ENCODE measurements at places on chromosomes 5 and 9.
A peak's percentile ranks its signal among the peaks of the same experiment; 100 is the strongest.

DNA sequence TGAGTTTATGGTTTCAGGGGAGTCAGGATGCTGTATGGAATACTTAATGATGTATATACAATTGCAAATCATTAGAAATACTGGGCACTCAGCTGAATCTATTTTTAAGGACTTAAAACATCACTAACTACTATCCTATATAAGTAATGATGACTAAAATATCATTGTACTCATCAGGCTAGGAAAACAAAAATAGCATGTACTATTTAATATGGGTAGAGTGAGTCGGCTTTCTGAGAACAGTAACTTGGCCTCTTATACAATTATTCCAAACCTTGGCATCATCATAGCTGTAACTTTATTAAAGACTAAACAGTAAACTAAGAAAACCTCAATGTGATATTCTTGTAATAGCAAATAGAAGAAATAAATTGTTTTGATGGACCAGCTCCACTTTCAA is 94.5 kb downstream of the PJA2 start:
- no peak for DNase-seq

GRCh38 chr9:95752129-95752731 is 123.3 kb upstream of the ERCC6L2 start:
- no peak for DNase-seq

DNA sequence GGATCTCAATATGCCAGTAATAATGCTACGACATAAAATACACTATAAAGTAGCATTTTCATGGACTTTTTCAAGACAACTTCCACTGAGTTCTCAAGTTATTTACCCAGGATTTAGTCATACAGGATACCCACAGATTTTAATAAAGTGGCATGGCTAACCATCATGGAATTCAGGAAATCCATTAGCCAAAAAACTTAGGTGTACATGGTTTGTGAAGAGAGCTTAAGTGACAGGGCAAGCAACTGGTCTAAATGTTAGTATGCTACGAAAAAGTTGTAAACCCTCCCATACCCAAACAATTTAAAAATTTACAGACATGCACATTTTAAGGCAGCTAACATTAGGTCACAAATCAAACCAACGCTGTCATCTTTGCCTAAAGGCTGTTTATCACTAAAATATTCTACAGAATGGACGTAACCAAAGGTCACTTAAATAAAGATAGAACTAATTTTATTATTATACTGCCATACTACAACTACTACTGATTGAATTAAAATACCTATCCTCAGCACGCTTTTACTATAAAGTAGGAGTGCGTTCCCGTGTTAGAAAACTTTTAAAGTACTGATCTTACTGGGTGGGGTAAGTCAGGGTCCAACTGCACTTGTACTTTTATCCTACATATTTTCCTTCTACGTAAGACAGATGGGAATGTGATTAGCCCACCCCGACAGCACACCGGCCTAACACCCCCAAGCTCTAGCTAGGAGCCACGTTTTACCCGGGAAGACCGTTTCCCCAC is 1.1 kb downstream of the UBTD2 start:
- no peak for DNase-seq

DNA sequence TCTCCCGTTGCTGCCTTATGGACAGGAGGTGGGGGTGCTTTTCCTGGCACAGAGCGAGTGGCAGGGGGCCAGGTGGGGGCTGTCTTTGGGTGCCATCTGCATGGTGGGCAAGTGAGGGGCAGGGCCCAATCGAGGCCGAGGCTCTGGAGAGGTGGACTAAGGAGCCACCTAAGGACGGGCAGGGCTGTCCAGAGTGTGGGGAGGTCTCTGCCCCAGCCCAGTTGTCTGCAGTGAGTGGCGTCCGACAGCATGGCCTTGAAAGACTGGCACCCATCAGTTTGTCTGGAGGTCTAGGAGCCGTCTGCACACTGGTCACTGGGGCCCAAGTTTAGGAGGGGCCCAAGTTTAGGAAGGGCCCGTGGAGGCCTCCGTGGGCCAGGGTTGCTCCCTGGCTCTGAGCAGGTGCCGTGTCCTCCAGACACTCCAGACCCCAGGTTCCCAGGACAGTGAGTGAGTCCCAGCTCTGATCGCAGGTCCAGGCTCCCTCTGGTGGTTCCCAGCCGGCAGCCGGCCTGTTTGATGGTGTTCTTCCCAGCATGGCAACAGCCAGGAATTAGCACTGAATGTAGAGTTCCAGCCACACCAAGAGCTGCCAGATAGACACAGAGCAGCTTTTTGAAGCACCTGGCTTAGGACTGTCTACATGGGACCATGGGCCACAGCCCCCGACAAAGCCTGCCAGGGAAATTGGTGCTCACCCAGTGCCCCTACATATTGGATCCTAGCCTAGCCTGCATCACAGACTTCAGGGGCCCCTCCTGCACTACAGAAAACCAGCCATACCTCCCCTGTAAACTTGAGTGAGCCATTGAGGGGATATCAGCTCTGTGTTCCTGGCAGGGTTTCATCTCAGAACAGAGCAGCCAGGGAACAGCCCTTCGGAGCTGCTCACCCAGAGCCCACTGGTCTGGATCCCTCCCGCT is 120.9 kb downstream of the WNK2 start:
- peak; percentile 13 for DNase-seq

- DNase-seq: no peak
Observed at GRCh38 chr5:60633341-60633740, 66.6 kb downstream of the DEPDC1B start.

DNA sequence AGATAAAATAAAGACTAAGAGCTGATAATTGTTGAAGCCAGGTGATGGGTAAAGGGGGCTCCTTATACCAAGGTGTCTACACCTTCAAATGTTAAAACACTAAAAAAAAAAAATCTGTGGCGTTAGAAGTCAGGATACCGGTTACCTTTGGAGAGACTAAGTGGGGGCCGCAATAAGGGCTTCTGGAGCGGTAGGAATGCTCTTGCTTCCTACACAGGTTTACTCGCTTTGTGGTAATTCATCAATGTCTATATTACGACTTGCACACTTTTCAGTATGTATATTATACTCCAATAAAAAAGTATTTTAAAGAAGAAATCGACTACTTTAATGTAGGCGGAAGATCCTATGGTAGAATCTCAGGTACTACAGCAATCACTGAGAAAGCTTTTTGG is 12.5 kb downstream of the MRPS27 start:
- no peak for DNase-seq

GRCh38 chr9:16348531-16348930 is 521.9 kb downstream of the BNC2 start:
- no peak for DNase-seq

- DNase-seq: no peak
Observed at GRCh38 chr9:133621725-133622267, 12.6 kb upstream of the FAM163B start.

GRCh38 chr9:132866898-132867297 is 11.2 kb downstream of the AK8 start:
- no peak for DNase-seq

- no peak for DNase-seq
Observed at GRCh38 chr9:88657893-88658292, 122.9 kb downstream of the NXNL2 start.

DNA sequence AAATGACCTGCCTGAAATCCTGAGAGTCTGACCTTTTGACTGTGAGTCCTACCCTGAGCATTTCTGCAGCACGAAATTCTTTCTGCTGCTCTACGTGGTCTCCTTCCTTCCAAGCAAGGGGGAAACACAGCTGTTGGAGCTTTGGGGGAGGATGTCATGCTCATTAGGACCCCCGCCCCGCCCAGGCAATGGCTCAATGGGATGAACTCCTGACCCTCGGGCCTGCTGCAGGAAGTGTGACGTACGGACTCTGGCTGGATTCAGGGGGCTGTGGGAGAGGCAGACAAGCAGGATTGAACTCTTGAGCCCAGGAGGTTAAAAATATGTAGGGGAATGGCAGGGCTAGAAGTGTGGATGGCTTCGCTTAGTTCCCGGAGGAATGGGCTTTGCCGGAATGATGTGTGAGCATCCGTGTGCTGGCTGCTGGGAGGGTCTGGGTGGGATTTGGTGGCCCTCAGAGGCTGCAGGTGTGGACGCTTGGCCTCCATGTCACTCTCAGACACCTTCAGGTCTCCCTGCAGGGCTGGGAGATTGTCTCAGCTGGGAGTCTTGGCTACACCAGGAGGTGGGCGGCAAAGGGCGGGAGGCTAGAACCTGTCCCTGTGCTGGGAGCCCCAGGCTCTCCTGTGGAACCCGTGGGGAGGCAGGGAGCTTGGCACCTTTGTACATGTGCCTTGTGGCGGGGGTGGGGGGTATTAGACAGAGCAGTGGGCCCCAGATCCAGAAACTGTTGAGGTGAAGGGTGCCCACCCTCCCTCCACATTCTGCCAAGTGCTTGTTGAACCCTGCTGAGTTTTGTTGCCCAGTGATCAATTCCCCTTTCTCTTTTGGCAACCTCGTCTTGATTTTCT is 26.3 kb downstream of the STC2 start:
- DNase-seq: no peak

DNA sequence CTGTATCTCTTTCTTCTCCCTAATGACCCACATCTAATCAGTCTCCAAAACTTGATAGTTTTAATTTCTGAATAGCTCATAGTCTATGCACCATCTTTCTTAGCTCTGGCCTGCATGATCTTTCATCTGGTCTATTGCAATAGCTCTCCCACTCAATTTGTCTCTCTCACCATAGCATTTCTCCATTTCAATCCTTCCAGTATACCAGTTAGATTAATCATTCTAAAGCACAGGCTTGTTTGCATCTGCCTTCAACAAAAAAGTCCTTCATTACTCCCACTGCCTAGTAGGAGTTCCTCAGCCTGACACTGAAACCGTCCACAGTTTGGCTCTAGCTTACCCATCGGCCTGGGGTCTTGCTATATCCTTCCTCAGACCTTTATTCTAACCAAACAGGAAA is 344.9 kb downstream of the ENC1 start:
- DNase-seq: no peak

GRCh38 chr5:124920909-124921666 is 174.6 kb upstream of the ZNF608 start:
- no peak for DNase-seq

- no peak for DNase-seq
Observed at GRCh38 chr9:37061768-37062167, 27.7 kb upstream of the PAX5 start.

DNA sequence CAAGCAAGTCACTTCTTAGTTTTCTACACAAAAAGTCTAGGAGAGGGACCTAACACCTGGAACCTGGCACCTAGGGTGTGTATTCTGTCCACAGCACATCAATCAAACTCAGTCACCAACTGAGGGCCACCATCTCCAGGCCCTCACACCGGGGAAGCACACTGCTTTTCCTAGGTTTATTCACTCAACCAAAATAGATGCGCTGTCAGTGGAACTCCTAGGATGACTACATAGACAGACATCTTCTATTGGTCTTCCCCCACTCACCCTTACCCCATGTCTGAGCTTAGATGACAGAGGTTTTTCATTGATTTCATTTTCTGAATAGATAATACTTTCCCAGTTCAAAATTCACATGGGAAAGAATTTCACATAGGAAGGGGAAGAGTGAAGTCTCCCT is 59.2 kb downstream of the RNF130 start:
- DNase-seq: no peak

DNA sequence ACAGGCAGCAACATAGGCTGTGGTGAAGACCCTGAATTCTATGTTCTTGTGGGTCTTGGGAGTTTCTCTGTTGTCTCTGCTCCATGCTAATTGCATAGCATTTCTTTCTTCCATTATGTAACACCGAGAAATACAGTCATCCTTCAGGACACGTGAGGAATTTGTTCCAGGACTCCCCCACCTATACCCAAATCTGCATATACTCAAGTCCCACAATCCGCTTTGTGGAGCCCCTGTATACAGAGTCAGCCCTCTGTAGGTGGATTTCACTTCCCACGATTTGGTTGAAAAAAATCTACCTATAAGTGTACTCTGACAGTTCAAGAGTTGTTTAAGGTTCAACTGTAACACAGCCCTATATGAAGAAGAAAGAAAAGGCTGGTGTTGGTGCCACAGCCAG is 22.1 kb downstream of the ANKRD33B start:
- no peak for DNase-seq

DNA sequence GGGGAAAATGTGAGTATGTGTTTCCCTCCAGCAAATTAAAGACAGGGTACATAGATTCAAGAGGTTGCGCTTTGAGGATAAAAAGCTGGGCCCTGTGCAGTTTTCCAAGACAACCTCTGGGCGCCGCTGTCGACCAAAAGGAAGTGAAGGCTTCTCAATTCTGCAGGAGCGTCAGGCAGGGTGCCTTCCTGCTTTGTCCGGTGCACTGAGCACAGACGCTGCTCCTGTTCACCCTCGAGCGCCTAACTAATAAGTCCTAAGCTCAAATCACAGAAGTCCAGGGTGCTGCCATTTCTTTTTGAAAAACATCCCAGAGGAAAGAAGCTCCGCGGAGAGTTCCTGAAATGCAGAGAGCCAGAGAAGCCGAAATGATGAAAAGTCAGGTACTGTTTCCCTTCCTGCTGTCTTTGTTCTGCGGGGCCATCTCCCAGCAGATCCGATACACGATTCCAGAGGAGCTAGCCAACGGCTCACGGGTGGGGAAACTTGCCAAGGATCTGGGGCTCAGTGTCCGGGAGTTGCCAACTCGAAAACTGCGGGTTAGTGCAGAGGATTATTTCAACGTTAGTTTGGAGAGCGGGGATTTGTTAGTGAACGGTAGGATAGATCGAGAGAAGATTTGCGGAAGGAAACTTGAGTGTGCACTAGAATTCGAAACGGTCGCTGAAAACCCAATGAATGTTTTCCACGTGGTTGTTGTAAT is at the start of gene PCDHGB1:
TSS of gene PCDHGB1 (plus strand) at position 183 of the 703 bp plus-strand sequence. CDS start at position 345, 162 bp downstream.
- no peak for DNase-seq

GRCh38 chr5:131534974-131535373 is 100.1 kb downstream of the RAPGEF6 start:
- no peak for DNase-seq

DNA sequence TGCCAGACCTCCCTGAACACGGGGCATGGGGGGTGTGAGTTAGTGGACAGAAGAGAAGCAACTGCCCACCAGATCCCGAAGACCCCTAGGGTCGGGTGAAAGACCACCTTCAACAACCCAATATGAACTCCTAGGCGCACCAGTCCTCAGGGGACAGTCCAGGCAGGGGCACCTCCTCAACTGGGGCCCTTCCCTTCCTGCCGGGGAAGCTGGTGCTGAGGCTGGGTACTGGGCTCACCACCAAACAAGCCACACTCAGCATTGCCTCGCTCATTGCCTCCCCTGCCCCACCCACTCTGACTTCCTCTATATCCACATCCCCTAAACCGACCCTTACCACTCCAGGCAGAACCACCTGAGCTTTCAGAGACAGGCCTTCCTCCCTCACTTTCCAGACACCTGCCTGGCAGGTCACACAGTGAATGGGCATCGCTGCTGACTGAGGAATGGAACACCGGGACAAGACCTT is 42.5 kb downstream of the SEMA4D start:
- DNase-seq: no peak

DNA sequence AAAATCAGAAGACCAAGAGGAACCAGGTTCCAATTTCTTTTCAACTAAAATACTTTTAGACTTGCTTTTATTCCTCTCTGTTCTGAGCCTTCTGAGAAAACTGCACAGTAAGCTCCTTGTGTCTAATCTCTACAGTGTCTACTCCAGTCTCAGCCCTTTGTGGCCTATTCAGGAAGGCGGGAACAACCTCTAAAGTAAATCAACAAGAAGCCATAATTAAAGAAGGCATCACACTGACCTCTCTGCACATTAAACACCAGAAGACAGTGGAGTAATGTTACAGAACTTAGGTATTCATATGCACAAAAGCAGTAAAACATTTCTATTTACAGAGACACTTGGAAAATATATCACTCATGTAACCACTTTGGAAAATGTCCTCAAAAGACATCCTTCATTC is 14.9 kb downstream of the XPA start:
- no peak for DNase-seq

- no peak for DNase-seq
Observed at GRCh38 chr5:9051779-9052178, 494.1 kb downstream of the SEMA5A start.

All from activated naive CD4-positive, alpha-beta T cell treated with anti-CD3 and anti-CD28 coated beads, Interleukin-2, amount 50 U/mL, for 16 hours (primary cell).